ENCODE measurements at places on chromosomes 16 and 17.

- no peaks in the 10 kb centered on the region for H3K27me3 ChIP-seq
- H3K27ac ChIP-seq: no peak overlapping the region
- DNase-seq: no peak
Measured at GRCh38 chr17:75019146-75019545, 6.7 kb downstream of the MRPL58 start.

- no peak for DNase-seq
- no peak overlapping the region for H3K4me3 ChIP-seq
- H3K27me3 ChIP-seq: peaks cover 16% of the 10 kb centered on the region
- H3K4me1 ChIP-seq: peaks cover 4% of the 10 kb centered on the region
- H3K27ac ChIP-seq: no peak overlapping the region
Measured at GRCh38 chr17:60138769-60139437, 10.9 kb upstream of the CA4 start.

- no peaks in the 10 kb centered on the region for H3K4me1 ChIP-seq
- no peaks in the 10 kb centered on the region for H3K27me3 ChIP-seq
- H3K27ac ChIP-seq: no peak overlapping the region
- DNase-seq: no peak
- no peaks in the 10 kb centered on the region for H3K36me3 ChIP-seq
- no peak overlapping the region for H3K4me3 ChIP-seq
Measured at GRCh38 chr16:12516621-12517309, 286.9 kb downstream of the CPPED1 start.

DNA sequence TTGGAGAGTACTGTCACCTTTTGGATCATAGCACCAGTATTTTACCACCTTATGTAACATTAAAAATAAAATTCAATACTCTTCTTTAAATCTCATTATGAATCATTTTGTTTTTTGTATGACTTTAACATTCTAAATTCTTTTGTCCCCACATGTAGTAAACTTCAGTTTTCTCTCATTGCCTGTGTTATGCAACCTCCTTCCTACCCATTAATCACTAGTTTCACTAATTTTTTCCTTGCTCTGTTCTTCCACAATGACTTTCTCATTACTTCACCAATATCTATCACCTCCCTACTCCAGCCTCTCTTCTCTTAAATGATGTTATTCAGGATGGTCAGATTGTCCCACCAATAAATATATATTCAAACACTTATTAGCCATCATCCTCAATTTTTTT, 68.7 kb downstream of the TTC19 start:
- H3K4me3 ChIP-seq: no peak overlapping the region
- peaks cover 9% of the 10 kb centered on the region for H3K36me3 ChIP-seq
- no peaks in the 10 kb centered on the region for H3K4me1 ChIP-seq
- DNase-seq: no peak
- H3K27ac ChIP-seq: no peak overlapping the region
- no peaks in the 10 kb centered on the region for H3K27me3 ChIP-seq

DNA sequence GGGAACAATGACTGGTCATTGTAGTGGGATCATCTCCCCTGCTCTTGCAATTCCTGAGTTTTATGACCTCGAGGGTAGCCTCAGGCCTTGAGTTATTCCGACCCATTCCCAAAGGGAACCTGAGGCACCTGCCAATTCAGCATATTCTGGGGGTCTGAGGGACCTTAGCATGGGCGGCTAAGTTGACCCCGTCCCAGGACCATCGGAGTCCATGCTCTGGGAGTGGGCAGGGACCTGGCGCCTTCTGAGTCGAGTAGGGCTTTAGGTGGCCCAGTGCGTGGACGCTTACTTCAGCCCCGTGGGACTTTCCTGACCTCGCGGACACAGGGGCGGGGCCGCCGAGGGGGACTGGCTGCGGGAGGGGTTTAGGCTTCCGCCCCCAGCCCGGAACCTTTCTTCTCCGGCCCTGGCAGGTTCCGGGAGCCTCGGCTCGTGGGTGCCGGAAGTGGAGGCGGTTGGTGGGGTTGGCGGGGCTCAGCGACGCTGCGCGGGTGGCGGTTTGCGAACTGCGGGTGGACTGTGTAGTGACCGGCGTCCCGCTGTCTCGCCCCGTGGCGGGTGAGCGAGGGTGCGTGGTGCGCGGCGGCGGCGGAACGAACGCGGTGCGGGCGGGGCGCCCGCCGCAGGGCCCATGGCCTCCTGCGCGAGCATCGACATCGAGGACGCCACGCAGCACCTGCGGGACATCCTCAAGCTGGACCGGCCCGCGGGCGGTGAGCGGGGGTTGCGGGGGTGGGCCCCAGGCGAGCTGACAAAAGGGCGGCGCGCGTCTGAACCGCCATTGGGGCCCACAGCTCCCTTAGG, at the start of gene EDC4:
Gene EDC4 (plus strand): TSS at position 422 of the 804 bp plus-strand sequence. CDS start 210 bp downstream, at position 632.
- no peaks in the 10 kb centered on the region for H3K27me3 ChIP-seq
- H3K27ac ChIP-seq: peak within 1 kb of the TSS; percentile 90
- H3K4me3 ChIP-seq: peak within 1 kb of the TSS; percentile 94
- DNase-seq: peak; percentile 88
- H3K36me3 ChIP-seq: peaks cover 35% of the 10 kb centered on the region
- H3K4me1 ChIP-seq: peaks cover 14% of the 10 kb centered on the region

- no peak overlapping the region for H3K27ac ChIP-seq
- peak; percentile 31 for DNase-seq
- H3K4me3 ChIP-seq: peak overlapping the region; percentile 66
- no peaks in the 10 kb centered on the region for H3K27me3 ChIP-seq
- H3K4me1 ChIP-seq: peaks cover 49% of the 10 kb centered on the region
Measured at GRCh38 chr16:1613728-1614455, 1.7 kb downstream of the CRAMP1 start.

DNA sequence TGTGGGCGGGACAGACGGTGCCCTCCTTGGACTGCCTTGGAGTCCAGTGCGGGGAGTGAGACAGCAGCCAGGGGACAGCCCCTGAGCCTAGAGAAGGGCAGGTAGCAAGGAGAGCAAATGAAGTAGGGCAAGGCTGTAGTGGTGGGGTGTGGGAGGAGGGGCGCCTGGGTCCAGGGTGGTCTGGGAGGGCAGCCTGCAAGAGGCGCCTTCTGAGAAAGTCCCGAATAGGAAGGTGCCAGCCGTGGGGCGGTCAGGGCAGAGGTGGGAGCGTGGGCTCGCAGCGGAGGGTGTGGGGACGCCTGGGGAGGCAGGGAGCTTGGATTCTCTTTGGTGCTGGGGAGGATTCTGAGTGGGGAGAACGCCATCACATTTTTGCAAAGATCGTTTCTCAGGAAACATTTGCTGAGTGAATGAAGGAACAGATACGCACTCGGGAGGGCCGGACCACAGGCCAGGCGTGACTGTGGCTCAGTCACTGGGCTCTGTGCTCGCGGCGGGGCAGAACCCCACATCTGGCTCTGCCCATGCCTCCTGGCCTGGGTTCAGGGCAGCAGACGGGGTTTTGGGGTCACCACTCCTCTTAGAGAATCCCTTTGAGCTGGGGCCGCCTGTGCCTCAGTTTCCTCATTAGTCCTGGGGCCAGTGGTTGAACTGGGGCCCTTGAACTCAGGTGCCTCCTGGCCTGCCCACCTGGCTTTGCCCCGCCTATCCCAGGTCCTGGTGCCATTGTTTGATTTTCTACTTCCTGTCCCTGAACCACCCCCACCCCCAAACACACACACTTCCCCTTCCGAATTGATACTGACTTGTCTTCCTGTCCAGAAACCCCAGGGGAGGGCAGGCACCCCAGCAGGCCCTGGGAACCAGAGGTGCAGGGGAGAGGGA, 4.2 kb downstream of the SNN start:
- H3K4me1 ChIP-seq: peaks cover 65% of the 10 kb centered on the region
- H3K27me3 ChIP-seq: peaks cover 7% of the 10 kb centered on the region
- peaks cover 14% of the 10 kb centered on the region for H3K36me3 ChIP-seq
- no peak overlapping the region for H3K4me3 ChIP-seq
- peak; percentile 64 for DNase-seq
- peak overlapping the region; percentile 46 for H3K27ac ChIP-seq

DNA sequence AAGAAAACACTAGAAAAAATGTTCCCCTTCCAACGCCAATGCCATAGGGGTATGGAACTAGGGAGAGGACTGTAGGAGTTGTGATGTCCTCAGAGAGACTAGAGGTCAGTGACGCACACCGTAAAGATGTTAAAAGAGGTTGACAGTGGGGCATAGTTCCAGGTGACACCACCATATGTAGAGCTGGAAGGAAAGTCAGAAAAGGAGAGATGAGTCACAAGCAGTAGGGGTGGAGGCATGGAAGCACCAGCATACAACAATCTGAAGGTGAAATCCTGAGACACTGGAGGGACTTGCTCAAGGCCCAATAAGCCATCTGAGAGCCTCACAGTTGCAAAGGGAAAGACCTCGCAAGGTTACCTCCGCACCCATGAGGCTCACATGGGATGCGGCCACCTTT, 76.0 kb downstream of the ZNF18 start:
- H3K4me3 ChIP-seq: no peak overlapping the region
- H3K36me3 ChIP-seq: no peaks in the 10 kb centered on the region
- H3K4me1 ChIP-seq: no peaks in the 10 kb centered on the region

DNA sequence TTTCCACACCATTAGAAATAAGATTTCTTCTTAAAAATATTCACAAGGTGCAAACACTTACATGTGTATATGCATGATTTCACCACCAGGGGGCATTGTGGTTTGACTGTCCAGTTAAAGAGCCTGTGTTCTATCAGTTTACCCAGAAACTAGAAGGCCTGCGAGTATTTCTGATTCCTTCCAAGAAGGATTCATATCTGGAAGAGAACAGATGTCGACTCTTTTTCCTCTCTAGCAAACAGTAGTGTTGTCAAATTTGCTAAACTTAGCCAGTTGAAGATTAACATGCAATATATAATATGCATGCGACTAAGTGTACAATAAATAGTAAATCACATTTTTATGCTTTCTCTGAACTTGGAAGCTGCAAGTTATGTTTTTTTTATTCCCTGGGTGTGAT, 404.1 kb downstream of the WWOX start:
- no peak overlapping the region for H3K27ac ChIP-seq
- no peaks in the 10 kb centered on the region for H3K4me1 ChIP-seq
- DNase-seq: no peak
- H3K36me3 ChIP-seq: no peaks in the 10 kb centered on the region
- no peak overlapping the region for H3K4me3 ChIP-seq

- no peak overlapping the region for H3K27ac ChIP-seq
- DNase-seq: no peak
- no peak overlapping the region for H3K4me3 ChIP-seq
- no peaks in the 10 kb centered on the region for H3K4me1 ChIP-seq
Measured at GRCh38 chr17:36509272-36509985, 22.9 kb downstream of the ZNHIT3 start.

- no peaks in the 10 kb centered on the region for H3K4me1 ChIP-seq
- peaks cover 18% of the 10 kb centered on the region for H3K27me3 ChIP-seq
Measured at GRCh38 chr16:87918338-87918737, 18.0 kb downstream of the CA5A start.

DNA sequence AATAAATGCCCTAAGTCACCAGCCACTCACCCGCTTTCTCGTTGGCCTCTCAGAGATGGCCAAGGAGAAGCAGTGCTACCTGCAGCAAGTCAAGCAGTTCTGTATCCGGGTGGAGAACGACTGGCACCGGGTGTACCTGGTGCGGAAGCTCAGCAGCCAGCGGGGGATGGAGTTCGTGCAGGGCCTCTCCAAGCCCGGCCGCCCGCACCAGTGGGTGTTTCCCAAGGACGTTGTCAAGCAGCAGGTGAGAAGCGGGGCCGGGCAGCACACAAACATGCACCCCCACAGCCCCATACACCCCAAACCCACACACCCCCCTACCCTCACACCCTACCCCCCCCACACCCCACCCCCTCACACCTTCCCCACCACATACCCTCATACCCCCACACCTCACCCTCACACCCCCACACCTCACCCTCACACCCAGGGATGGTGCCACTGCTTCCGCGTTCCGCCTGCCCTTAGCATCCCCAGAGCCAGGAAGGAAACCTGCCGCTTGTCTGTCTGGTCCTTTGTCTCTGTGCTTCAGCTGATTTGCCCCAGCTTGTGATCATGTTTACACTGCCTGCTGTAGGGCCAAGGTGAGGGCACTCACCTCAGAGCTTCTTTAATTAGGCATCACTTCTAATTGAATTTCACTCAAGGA, 41.9 kb upstream of the ENDOV start:
- no peak overlapping the region for H3K4me3 ChIP-seq
- no peak overlapping the region for H3K27ac ChIP-seq
- H3K4me1 ChIP-seq: no peaks in the 10 kb centered on the region
- no peaks in the 10 kb centered on the region for H3K27me3 ChIP-seq

GRCh38 chr17:74679374-74679773, 33.3 kb downstream of the CD300LF start:
- no peaks in the 10 kb centered on the region for H3K27me3 ChIP-seq
- no peak overlapping the region for H3K4me3 ChIP-seq
- no peak overlapping the region for H3K27ac ChIP-seq
- no peak for DNase-seq
- H3K36me3 ChIP-seq: no peaks in the 10 kb centered on the region
